ENCODE measurements at places on chromosomes 5 and 9.

- DNase-seq: no peak
These were observed 48.6 kb downstream of the ANXA2R start for GRCh38 chr5:42991404-42992087.

DNA sequence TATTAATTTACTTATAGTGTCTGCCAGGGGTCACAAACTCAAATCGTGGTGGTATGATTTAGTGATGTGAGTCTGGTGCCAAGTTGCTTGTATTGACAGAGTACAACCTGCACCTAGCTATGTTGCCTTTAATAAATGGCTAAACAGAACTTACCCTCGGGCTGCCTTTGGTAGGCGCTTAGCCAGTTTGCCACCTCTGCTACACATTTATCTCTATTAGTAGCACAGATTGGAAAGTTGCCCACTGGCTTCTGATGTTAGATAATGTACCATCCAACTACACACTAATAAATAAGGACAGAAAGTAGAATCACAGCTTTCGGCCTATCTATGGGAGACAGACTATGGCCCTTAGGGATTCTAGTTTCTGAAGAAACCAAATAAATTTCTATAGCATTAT lies 368.4 kb downstream of the MAN2A1 start:
- DNase-seq: no peak

DNA sequence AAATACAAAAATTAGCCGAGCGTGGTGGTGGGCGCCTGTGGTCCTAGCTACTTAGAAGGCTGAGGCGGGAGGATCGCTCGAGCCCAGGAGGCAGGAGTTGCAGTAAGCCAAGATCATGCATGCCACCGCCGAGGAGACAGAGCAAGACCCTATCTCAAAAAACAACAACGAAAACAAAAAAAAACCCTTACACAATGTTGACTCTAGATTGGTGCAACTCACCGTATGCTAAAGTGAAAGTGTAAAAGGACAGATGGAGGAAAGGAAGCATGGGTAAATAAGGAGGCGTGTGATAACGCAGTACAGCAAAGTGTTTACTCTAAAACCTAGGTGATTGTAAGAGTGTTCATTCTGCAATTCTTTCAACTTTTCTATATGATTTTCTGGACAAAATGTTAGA lies 15.9 kb upstream of the RUFY1 start:
- DNase-seq: no peak

GRCh38 chr5:143177263-143177983 lies 226.1 kb downstream of the NR3C1 start:
- DNase-seq: no peak

DNA sequence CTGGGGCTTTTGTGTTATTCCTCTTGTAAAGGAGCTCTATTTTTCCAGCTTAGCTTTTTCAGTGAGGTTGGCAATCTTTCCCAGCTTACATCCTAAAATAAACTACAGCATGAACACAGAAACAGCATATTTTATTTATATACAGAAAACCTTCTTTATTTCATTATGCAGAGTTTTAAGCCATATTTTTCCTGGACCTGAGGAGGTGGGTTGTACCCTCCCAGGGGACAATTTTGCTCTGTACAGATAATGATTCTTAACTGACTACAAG lies 341.2 kb upstream of the TYRP1 start:
- no peak for DNase-seq

DNA sequence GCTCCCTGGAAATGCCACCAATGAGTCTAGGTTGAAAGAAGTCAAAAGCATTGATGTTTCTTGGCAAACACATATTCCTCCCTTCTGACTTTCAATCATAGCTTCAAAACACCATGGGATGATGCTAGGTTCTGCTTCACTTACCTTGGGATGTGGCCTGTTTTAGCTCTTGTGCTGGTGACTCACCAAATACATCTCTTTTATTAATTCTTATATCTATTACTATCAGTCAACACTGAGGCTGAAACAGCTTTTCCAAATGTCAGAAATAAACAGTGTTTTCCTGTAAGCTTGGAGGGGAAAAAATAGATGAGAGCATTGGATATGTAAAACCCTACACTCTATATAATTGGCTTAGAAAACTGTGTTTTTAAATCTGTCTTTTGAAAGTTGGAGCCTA lies 245.4 kb upstream of the NREP start:
- DNase-seq: no peak
